ENCODE measurements at places on chromosomes 2 and 18. TPM values are rescaled to one million over a fixed set of nuclear protein-coding genes. Genes with fewer than 3 reads are reported as not detected.

DNA sequence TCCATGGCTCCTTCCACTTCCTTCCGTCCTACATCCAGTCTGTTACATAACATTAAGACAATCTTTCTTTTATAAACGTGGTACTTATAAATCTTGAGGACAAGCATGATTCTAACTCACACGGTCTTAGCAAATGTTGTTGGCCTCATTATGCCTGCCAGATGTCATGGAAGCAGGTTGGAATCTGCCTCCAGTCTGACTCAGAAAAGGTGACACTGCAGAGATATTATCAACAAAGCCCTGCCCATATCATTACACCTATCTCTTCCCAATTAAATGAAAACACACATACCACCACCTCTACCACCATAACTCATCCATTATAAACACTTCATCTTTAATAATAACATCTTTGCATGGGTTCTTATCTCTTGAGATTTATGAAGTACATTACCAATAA, 334.7 kb upstream of the CHAC2 start:
- no peaks in the 10 kb centered on the region for H3K27me3 ChIP-seq
- peaks cover 2% of the 10 kb centered on the region for H3K4me1 ChIP-seq
- H3K36me3 ChIP-seq = no peaks in the 10 kb centered on the region
- H3K27ac ChIP-seq = no peak overlapping the region

DNA sequence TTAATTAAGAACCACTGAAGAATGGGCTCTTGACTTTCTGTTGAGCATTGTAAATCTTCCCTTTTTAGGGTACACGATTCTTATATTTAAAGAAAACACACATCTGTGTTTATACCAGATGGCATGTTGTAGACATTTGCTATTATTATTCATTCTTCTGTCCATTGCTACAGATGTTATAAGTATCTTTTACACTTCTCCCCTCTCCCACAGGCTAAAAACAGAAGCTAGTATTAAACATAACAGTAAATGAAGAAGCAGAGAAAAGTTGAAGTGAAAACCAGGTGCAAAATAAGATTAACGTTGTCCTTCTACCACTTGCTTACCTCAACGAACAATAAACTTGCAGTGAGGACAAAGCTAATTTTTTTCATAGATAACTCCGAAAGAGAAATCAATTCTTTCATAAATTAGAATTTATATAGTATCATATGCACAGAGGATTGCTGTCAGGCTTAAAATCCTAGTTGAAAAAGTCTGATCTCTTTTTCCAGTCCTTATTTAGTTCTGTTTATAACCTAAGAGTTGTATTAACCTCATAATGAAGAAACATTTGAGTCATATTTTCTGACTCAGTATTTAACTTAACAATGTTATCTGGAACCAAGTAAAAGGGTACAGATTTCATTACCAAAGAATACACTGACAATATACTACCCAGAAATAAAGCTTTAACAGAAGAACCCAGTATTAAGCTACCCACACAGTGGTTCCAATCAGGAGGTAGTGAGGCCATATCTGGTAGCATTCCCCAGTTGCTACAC, 16.4 kb upstream of the ZNF385B start:
- no peaks in the 10 kb centered on the region for H3K27me3 ChIP-seq
- H3K4me1 ChIP-seq = peaks cover 2% of the 10 kb centered on the region
- no peak overlapping the region for H3K27ac ChIP-seq
- no peak for DNase-seq
- H3K4me3 ChIP-seq = no peak overlapping the region

- no peaks in the 10 kb centered on the region for H3K36me3 ChIP-seq
- H3K4me1 ChIP-seq = no peaks in the 10 kb centered on the region
- H3K4me3 ChIP-seq = no peak overlapping the region
- no peaks in the 10 kb centered on the region for H3K27me3 ChIP-seq
Measured at GRCh38 chr2:123080331-123080730, 944.8 kb upstream of the CNTNAP5 start.

DNA sequence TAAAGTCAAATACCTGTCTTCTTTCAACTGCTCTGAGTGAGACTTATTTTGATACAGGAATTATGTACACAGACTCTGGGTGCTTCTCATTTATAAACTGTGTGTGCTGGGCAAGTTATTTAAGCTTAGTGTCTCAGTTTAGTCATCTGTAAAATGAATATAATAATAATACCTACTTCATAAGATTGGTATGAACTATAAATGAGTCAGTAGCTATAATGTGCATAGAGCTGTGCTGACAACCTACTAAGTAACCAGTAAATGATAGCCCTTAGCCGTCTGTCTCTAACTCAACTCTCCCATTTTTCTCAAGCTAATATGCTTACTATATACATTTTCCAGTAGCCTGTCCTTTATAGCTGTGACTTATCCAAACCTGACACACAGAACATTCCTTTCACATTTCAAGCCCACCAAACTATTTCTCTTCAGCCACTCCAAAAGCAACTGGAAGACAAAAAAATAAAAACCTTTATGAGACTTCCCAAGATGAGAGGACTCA, 319.8 kb downstream of the ETAA1 start:
- no peak overlapping the region for H3K27ac ChIP-seq
- no peaks in the 10 kb centered on the region for H3K36me3 ChIP-seq
- H3K4me3 ChIP-seq = no peak overlapping the region
- DNase-seq = no peak
- no peaks in the 10 kb centered on the region for H3K27me3 ChIP-seq

- H3K27ac ChIP-seq = no peak overlapping the region
- no peaks in the 10 kb centered on the region for H3K36me3 ChIP-seq
- H3K27me3 ChIP-seq = no peaks in the 10 kb centered on the region
- no peak overlapping the region for H3K4me3 ChIP-seq
Measured at GRCh38 chr2:172704072-172704936, 31.3 kb upstream of the RAPGEF4 start.

GRCh38 chr2:131413148-131413747, 49.3 kb upstream of the RAB6D start:
- peaks cover 2% of the 10 kb centered on the region for H3K36me3 ChIP-seq
- H3K4me1 ChIP-seq = no peaks in the 10 kb centered on the region
- H3K27ac ChIP-seq = no peak overlapping the region
- no peak for DNase-seq
- H3K27me3 ChIP-seq = no peaks in the 10 kb centered on the region
- no peak overlapping the region for H3K4me3 ChIP-seq

GRCh38 chr2:235238537-235238936, 255.3 kb upstream of the AGAP1 start:
- no peak overlapping the region for H3K4me3 ChIP-seq
- no peaks in the 10 kb centered on the region for H3K36me3 ChIP-seq
- no peaks in the 10 kb centered on the region for H3K4me1 ChIP-seq
- H3K27ac ChIP-seq = no peak overlapping the region
- H3K27me3 ChIP-seq = no peaks in the 10 kb centered on the region

MOCOS gene
- 0.82 TPM for total RNA-seq

All from gastrocnemius medialis (tissue), 4 donors.